HepG2 (cell line): ENCODE measurements at places on chromosomes 12 and 14.

DNA sequence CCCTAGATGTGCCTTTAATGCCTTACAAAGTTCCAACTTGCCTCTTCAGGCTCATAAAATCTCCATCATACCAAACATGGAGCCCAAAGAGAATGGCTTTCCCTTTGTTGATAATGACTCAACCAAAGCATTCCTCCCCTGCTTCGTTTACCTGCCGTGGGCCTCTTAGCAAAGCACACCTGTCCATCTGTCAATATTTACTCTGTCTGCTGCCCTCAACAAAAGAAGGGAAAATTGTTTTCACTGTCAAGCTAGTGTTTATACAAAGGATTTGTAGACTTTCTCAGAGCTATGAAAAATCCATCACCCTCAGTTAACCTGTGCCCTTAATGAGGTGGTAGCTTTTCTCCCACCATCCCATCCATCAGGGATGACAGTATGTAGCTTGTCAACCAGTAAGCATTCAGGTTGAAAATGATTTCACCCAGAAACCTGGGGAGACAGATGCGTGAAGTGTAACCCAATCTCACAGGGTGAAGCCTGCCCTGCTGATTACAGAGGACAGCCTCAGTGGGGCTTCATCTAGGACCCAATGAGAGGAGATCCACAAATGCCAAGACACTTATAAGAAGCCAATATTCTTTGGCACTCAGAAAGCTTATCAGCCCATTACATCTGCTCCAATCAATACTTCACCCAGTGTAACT lies 278.1 kb downstream of the NUAK1 start:
- DNase-seq: peak; percentile 19

DNA sequence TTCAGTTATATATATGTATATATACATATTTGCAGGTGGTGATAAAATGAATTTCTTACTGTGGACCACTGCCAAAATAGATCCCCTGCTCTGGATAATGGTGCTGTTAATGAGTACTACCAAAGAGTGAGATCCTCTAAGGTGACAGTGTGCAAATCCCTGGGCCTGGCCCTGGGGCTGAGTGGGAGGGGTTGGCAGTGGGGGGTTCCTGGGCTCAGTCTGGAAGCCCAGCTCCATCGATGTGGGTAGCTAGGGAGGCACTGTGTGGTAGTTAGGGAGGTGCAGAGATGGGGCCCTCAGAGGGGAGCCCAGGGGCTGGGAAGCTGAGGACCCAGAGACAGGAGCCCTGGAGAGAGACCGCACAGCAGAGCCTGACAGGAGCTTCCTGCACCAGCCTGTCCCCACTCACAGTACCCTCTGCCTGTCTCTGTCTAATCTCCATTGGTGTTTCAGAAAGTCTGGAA lies 9.1 kb downstream of the KRT8 start:
- DNase-seq: no peak

GRCh38 chr12:68621472-68622081 lies 10.9 kb downstream of the RAP1B start:
- no peak for DNase-seq

DNA sequence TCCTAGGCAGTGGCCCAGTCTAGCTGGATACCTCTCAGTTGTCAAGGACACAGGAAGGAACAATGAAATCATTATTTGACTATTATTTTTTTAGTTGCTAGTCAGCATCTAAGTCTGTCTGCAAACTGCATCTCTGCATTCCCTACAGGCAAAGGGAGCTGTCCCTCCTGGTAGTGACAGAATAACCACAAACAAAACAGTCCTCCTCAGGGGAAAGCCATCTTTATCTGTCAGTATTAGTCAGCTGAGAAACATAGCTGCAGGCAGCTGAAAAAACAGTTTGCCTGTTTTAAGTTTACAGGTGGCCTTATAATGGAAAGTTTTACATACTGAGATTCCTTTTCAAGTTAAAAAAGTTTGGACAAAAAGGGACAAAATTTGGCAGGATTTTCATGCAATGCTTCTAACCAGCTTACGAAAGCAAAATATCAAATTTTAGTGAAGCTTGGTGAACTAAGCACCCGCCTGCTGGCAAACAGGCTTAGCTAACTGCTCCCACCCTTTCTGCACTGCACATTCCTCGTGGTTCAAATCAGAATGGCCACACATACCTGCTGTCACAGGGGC lies 29.5 kb downstream of the SLC25A21 start:
- DNase-seq: peak; percentile 35

GRCh38 chr12:5176036-5176435 lies 132.4 kb downstream of the KCNA5 start:
- no peak for DNase-seq

DNA sequence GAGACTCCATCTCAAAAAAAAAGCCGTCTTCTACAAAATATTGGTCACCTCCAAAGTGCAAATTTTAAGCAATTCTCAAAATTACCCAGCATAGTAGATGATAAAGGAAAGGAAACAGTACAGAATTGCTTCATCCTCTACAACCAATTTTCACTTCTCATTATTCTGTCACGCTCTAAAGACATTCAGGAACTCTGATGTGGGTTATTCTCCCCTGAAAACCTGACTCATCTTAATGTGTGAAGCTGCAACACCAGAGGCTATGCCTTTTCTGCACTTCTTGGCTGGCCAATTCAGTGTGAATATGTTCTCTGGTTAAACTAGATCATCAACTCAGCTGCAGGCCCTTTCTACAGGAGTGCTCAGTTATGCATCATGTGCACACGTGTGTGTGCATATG lies 11.0 kb downstream of the PTGER2 start:
- DNase-seq: no peak

DNA sequence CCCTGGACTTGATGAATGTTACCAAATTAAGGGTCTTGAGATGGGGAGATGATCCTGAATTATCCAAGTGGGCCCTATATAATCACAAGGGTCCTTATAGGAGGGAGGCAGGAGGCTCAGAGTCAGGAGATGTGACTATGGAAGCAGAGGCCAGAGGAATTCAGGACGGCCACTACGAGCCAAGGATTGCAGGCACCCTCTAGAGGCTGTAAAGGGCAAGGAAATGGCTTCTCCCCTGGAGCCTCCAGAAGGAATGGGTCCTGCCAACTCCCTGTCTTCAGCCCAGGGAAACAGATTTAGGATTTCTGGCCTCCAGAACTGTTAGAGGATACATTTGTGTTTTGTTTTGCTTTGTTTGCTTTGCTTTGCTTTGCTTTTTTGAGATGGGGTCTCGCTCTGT lies 8.8 kb downstream of the BDKRB1 start:
- DNase-seq: no peak

GRCh38 chr14:37870632-37871346 lies 275.4 kb downstream of the TTC6 start:
- DNase-seq: peak; percentile 23

GRCh38 chr14:104522926-104523545 lies 56.5 kb upstream of the C14orf180 start:
- DNase-seq: no peak

- no peak for DNase-seq
Observed at GRCh38 chr12:1103632-1104031, 112.6 kb downstream of the ERC1 start.

GRCh38 chr12:13082861-13083260 lies 20.6 kb downstream of the GSG1 start:
- DNase-seq: no peak

GRCh38 chr14:67982711-67983608 lies 163.4 kb downstream of the RAD51B start:
- DNase-seq: no peak

GRCh38 chr12:21599143-21599999 lies 5.3 kb downstream of the GYS2 start:
- no peak for DNase-seq

GRCh38 chr12:125871811-125872594 lies 806.8 kb downstream of the AACS start:
- DNase-seq: no peak

DNA sequence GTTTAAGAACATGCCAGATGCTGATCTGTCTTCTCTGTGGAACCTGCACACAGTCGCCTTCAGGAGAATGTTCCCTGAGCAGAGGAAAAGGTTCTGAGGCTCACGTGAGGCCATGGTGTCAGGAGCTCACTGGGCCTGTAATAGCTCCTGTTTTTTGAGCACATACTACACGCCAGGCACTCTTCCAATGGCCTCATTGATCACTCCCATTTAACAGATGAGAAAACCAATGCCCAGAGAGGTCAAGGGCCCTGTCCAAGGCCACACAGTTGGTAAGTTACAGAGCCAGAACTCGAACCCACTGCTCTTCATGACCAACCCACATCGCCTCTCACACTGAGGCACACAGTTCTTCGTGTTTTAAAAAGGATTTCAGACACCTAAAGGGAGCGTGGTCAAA lies 7.3 kb upstream of the HHIPL1 start:
- DNase-seq: no peak

DNA sequence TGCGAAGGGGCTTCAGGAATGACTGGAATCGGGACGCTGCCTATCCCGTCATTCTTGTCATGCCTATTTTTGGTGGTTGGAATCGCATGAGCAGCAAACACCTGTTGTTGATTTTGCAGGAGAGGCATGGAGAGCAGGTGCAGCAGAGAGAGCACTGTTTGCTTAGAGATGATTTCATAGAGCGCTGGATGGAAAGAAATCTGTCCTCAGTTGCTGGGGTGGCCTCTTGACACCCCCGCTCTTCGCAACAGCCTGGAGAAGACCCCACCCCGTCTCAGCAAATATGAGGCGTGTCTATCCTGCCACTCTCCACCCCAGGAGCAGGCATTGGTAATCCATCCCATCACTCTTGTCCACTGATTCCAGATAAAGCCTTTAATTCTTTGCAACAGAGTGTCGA lies 19.3 kb upstream of the NCOR2 start:
- no peak for DNase-seq

- DNase-seq: no peak
Observed at GRCh38 chr14:74846968-74847665, 28.8 kb downstream of the PROX2 start.

GRCh38 chr12:5912437-5913334 lies 32.4 kb downstream of the ANO2 start:
- no peak for DNase-seq

DNA sequence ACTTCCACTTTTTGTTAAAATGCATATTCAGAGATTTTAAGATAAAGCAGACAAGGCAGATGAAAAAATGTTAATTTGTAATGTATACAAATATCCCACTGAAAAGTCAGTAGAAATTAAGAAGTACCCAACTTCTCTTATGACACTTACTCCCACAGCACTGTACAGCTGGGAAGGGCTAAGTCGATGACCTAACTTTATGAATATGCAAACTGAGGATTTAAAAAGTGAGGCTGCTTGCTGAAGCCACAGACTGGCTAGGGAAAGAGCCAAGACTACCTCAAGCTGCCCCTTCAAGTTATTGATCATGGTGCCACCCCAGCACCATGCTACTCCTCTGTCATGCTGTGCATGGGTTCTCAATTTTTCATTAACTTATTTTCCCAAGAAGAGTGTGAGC lies 17.0 kb downstream of the PPM1H start:
- DNase-seq: no peak

DNA sequence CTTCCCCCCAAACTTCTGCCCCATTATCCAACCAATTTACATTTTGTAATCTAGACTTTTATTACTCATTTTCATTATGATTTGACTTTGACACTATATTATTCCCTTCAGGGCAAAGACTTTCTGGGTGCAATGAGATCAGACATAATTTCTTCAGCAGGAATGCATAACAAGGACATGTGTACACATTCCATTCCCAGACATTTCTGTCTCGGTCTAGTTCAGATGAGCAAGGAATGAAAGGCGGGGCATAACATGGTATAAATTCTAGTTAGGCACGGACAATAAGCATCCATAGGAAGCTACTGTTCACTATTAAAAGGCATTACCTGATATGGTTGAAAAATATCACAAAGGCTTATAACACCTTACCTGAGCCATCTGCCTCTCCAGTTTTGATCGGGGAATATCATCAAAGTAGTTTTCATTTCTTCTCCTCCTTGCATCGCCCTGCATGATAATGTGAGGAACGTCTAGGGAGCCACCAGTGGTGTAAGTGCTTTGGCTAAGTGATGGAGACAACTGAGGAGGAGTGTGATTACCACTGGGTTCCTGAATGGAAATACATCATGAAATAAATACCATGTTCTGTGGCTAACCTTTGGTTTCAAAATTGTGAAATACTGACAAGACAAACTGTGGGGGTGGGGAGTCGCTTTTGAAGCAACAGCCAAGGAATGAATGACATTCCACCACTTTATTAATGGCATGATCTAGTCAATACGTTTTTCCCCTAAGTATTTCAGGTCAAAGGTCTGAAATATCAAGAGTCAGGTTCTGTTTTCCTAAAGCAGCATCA lies 183.9 kb downstream of the APAF1 start:
- DNase-seq: peak; percentile 22
